ENCODE measurements at places on chromosomes 1 and 21. TPM values are rescaled to one million over a fixed set of nuclear protein-coding genes. Genes with fewer than 3 reads are reported as not detected.

- DNase-seq, result no peak
- H3K27me3 ChIP-seq, result peaks cover 66% of the 10 kb centered on the region
- H3K27ac ChIP-seq, result peak overlapping the region; percentile 79
Measured at GRCh38 chr1:63319046-63320021, 3.0 kb upstream of the FOXD3 start.

- no peak overlapping the region for H3K27ac ChIP-seq
- no peaks in the 10 kb centered on the region for H3K4me1 ChIP-seq
- H3K4me3 ChIP-seq, result no peak overlapping the region
- H3K27me3 ChIP-seq, result peaks cover 3% of the 10 kb centered on the region
- DNase-seq, result no peak
Measured at GRCh38 chr1:214019499-214019898, 31.7 kb downstream of the PROX1 start.

- no peak overlapping the region for H3K4me3 ChIP-seq
- H3K36me3 ChIP-seq, result no peaks in the 10 kb centered on the region
- peaks cover 5% of the 10 kb centered on the region for H3K27me3 ChIP-seq
- no peak for DNase-seq
- no peak overlapping the region for H3K27ac ChIP-seq
Measured at GRCh38 chr1:3708791-3709190, 43.5 kb upstream of the CCDC27 start.

GRCh38 chr1:30654188-30654587 lies 69.2 kb downstream of the MATN1 start:
- H3K4me1 ChIP-seq, result no peaks in the 10 kb centered on the region
- H3K4me3 ChIP-seq, result no peak overlapping the region
- DNase-seq, result no peak
- H3K36me3 ChIP-seq, result no peaks in the 10 kb centered on the region
- H3K27me3 ChIP-seq, result peaks cover 6% of the 10 kb centered on the region
- H3K27ac ChIP-seq, result no peak overlapping the region

GRCh38 chr1:207922554-207922953 lies 11.6 kb upstream of the CD34 start:
- H3K27me3 ChIP-seq, result peaks cover 44% of the 10 kb centered on the region
- no peak overlapping the region for H3K4me3 ChIP-seq
- no peak overlapping the region for H3K27ac ChIP-seq
- no peaks in the 10 kb centered on the region for H3K4me1 ChIP-seq
- H3K36me3 ChIP-seq, result no peaks in the 10 kb centered on the region
- DNase-seq, result no peak

DNA sequence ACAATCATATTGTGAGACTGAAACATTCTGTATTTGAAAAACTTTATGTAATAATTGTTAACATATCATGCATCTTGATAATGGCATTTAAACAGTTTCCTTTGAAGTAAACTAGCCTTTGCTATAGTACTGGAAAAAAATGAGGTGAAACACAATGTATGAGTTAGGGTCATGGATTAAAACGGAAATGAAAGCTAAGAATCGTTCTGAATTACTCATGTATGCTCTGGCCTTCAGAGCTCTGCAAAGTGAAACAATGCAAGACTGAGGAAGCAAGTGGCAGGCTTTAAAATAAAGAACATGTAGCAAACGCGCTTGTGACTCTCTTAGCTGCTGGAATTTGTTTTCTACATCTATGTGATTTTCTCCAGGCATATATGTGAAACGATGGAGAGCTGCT lies 317.1 kb downstream of the DPYD start:
- no peaks in the 10 kb centered on the region for H3K36me3 ChIP-seq
- H3K4me3 ChIP-seq, result no peak overlapping the region
- DNase-seq, result no peak
- no peaks in the 10 kb centered on the region for H3K4me1 ChIP-seq
- H3K27ac ChIP-seq, result no peak overlapping the region

- no peak overlapping the region for H3K4me3 ChIP-seq
- H3K4me1 ChIP-seq, result no peaks in the 10 kb centered on the region
- H3K36me3 ChIP-seq, result no peaks in the 10 kb centered on the region
- DNase-seq, result no peak
- no peak overlapping the region for H3K27ac ChIP-seq
Measured at GRCh38 chr1:227424159-227424680, 105.9 kb upstream of the CDC42BPA start.

GRCh38 chr1:68633141-68633919 lies 136.4 kb upstream of the DEPDC1 start:
- H3K27ac ChIP-seq, result no peak overlapping the region
- no peaks in the 10 kb centered on the region for H3K27me3 ChIP-seq
- no peak overlapping the region for H3K4me3 ChIP-seq
- DNase-seq, result no peak
- no peaks in the 10 kb centered on the region for H3K36me3 ChIP-seq

- no peak overlapping the region for H3K4me3 ChIP-seq
- no peak for DNase-seq
- H3K27ac ChIP-seq, result no peak overlapping the region
- H3K36me3 ChIP-seq, result no peaks in the 10 kb centered on the region
- peaks cover 21% of the 10 kb centered on the region for H3K27me3 ChIP-seq
Measured at GRCh38 chr1:218339267-218339831, 5.8 kb upstream of the TGFB2 start.

GRCh38 chr1:232952514-232953499 lies 2.4 kb downstream of the NTPCR start:
- peak overlapping the region; percentile 35 for H3K4me3 ChIP-seq
- H3K27ac ChIP-seq, result peak overlapping the region; percentile 19
- peaks cover 21% of the 10 kb centered on the region for H3K36me3 ChIP-seq

- no peak overlapping the region for H3K4me3 ChIP-seq
- no peak overlapping the region for H3K27ac ChIP-seq
- H3K27me3 ChIP-seq, result no peaks in the 10 kb centered on the region
- no peaks in the 10 kb centered on the region for H3K36me3 ChIP-seq
- DNase-seq, result no peak
Measured at GRCh38 chr1:7528386-7529198, 242.5 kb upstream of the VAMP3 start.

Gene FOXD3
- not detected for total RNA-seq

Gene ADGRL2
- not detected for total RNA-seq

Gene OR2L3
- total RNA-seq, result not detected

Gene ANKRD45
- total RNA-seq, result not detected

Gene SPOCD1
- not detected for total RNA-seq

Gene VN1R5
- not detected for total RNA-seq

Gene TRABD2B
- not detected for total RNA-seq

Gene DYNLT5
- total RNA-seq, result not detected

Gene OR2T6
- total RNA-seq, result not detected
